ENCODE measurements at places on chromosomes 5 and 9. TPM values are rescaled to one million over a fixed set of nuclear protein-coding genes. Genes with fewer than 3 reads are reported as not detected.
A peak's percentile ranks its signal among the peaks of the same experiment; 100 is the strongest.

SLC6A18 gene
- total RNA-seq, result not detected

ANKRD34B gene
- total RNA-seq, result not detected

- no peak for DNase-seq
Measured at GRCh38 chr9:78519786-78520185, 222.9 kb downstream of the PSAT1 start.

DNA sequence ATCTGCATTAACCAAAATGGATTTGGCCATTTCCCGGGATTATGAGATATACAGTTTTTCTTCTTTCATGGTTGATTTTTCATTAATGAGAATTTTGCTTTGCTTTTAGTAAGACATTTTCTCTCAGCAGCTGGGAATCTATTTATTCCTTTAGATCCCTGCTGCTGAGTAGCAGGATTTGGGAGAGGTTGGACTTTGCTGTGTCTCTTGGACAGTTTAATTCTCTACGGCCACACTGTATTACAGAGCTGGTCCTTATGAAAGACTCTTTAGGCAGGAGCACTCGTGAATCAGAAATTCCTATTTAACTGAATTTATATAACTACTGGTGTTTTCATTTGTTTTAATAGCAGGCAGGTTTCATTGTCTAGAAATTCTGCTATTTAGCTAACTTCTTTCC, 1.6 kb downstream of the UNC13B start:
- DNase-seq, result no peak

- DNase-seq, result no peak
Measured at GRCh38 chr5:137096149-137097103, 402.7 kb downstream of the SPOCK1 start.

- DNase-seq, result peak; percentile 7
Measured at GRCh38 chr9:134618833-134619447, 22.7 kb upstream of the COL5A1 start.

DNA sequence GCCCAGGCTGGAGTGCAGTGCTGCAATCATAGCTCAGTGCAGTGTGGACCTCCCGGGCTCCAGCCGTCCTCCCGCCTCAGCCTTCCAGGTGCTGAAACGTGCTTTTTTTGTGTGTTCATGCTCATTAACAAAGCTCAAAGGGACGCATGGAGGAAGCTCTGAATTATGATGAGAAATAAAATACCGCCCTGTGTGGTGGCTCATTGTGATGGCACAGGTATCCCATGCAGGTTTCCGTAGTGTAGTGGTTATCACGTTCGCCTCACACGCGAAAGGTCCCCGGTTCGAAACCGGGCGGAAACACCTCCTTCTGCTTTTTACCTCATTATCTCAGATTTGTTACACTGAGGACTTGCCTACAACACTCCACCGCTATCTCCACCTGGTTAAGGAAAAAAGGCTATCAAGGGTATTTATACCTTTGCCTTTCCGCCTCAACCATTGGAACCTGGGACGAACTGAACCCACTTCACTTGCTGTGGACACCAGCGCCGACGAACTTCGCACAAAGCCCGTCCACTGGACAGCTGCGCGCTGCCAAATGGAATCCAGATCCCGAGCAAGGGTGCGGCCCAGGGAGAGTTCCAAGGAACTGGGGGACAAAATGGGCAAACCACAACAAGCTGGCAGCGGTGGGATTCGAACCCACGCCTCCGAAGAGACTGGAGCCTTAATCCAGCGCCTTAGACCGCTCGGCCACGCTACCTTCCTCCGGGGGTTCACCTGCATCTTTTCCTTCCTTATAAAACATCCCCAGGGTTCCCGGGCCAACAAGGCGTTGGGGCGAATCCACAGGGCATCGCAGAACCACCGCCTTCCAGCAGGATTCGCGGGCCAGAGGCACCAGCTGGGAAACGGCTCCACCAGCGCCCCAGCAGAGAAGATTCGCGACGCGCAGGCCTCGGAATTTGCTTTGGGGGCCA, 26.3 kb downstream of the OR2V2 start:
- DNase-seq, result no peak

DNA sequence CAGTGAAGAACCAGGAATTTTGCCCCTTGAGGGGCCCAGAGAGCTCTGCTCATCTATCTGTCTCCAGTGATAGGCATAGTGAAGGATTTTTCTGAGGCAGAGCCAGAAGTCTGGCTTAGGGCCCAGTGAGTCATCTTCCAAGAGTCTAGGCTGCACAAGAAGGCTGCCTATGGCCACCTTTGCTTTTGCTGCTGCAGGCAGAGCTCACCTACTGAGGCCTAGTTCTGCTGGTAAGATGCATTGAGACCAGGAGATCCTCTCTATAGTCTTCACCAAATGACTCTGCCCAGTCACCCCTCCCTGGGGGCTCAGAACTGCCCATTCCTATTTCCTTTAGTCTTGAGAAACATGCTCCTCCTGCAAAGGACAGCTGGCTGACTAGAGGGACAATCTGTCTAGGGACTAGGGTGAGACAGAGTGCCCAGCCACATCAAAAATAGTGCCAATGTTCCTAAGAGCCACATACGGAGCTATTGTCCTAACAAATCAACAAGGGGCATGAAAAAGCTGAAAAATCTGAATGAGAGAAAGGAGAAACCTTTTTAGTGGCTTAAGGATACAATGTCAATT, 40.3 kb upstream of the CDKN2AIPNL start:
- no peak for DNase-seq

- DNase-seq, result no peak
Measured at GRCh38 chr5:66744040-66744439, 147.8 kb downstream of the MAST4 start.

- DNase-seq, result no peak
Measured at GRCh38 chr5:74153255-74153790, 487.2 kb downstream of the ENC1 start.

- DNase-seq, result no peak
Measured at GRCh38 chr9:734831-735511, 106.5 kb upstream of the DMRT1 start.

DNA sequence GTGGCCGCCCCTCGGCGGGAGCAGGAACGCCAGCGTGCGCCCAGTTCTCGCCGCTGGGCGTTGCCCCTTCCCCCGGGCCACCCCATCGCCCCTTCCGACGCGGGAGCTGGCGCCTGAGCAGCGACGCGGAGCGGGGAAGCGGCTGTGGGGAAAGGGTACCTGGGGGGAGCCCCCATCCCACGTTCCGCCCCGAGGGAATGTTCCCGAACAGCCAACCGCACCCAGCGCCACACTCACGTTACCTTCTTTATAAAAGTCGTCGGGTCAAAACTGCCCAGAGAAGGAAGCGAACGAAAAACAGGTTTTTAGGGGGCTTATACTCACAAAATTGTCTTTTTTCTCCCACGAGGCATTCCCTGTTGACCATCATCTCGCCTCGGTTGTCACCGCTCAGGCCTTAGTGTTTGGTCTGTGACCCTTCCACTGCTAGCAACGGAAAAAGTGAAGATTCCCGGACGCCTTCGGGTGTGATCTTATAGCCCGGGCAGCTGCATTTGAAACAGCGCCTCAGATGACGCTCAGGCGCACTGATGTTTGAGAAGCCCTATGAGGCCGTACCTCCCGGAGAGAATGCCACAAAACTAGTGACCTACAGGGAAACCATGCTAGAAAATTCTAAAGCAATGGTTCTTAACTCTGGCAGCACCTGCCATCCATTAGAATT, 475 bp upstream of the GOLM1 start:
- peak; percentile 34 for DNase-seq

DNA sequence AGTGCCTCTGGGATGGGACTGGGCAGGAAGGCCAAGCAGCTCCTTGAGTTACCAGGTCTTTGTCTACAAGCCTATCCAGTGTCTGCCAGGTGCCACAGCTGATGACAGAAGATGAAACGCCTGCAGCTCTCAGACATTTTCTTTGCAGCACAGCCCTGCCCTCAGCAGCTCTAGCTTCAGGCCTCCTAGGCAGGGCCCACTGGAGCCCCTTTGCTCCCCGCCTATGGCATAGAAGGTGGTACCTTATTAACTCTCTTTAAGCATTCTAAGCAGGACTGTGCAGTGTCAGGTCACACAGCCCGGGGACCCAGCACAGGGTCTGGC, 1.3 kb upstream of the SKP1 start:
- no peak for DNase-seq

Measured in tibial nerve (tissue), 4 donors.